ENCODE measurements at places on chromosomes 16 and 17.

- no peak for DNase-seq
Observed at GRCh38 chr16:85600530-85601271, 12.4 kb upstream of the GSE1 start.

- no peak for DNase-seq
Observed at GRCh38 chr17:28178800-28179199, 136.3 kb downstream of the NLK start.

DNA sequence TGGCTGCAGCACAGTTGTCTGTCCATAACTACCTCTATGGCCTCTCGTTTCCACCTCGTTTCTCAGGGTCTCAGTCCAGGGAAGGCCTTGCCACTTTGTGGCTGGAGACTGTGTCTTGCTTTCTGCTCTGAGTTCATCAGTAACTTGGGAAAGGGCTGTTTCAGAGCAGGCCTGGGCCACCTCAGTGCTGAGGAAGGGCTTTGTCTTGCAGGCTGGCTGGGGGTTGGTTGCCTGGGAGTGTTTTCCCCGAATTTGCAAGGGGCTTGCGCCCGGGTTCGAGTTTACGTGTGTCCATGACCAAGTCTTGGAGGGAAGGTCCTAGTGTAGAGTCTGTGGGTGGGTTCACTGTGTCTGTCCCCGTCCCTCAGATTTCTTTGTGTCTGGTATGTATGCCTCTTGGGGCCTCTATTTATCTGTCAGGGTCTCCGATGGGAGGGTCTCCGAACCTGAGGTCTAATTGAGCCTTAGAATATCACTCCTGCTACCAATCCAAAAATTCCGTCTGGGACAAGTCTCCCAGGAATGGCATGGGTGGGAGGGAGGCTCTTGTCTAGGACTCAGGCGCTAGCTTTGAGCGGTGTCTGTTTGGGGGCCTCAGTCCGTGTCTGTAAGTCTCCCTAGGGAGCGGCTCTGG, 594 bp upstream of the TGFB1I1 start:
- no peak for DNase-seq

- no peak for DNase-seq
Observed at GRCh38 chr17:13671771-13672170, 70.0 kb upstream of the HS3ST3A1 start.

- peak; percentile 92 for DNase-seq
Observed at GRCh38 chr17:82030470-82031302, 792 bp upstream of the RAC3 start.

DNA sequence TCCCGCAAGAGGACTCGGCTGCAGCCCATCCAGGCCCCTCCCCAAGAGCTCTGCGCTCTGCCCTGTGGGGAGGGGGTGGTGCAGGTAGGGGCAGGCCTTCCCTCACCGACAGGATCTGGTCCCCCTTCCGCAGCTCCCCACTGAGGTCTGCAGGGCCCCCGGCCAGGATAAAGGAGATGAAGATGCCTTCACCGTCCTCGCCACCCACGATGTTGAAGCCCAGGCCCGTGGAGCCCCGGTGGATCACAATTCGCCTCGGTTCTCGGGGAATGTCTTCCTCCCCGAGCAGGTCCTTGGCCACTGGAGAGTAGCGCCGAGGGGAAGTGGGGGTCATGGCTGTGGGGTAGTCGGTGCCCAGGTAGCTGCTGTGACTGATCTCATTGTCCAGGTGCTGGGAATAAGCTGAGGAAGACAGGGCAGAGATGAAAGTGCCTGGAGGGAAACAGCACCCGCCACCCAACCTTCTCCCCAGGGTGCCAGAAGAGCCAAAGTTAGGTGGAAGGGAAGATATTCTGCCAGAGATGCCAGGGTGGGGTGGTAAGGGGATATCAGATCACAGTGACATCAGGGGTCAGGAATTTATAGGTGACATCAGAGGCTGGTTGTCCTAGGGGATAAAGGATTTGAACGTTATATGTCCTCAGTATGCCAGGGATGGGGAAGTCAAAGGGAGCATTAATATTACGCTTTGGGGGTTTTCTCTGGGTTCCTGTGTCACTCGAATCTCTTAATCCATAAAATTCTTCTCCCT, 17.7 kb upstream of the ASGR1 start:
- DNase-seq: no peak

GRCh38 chr16:66485376-66485775, 58.3 kb downstream of the BEAN1 start:
- no peak for DNase-seq

DNA sequence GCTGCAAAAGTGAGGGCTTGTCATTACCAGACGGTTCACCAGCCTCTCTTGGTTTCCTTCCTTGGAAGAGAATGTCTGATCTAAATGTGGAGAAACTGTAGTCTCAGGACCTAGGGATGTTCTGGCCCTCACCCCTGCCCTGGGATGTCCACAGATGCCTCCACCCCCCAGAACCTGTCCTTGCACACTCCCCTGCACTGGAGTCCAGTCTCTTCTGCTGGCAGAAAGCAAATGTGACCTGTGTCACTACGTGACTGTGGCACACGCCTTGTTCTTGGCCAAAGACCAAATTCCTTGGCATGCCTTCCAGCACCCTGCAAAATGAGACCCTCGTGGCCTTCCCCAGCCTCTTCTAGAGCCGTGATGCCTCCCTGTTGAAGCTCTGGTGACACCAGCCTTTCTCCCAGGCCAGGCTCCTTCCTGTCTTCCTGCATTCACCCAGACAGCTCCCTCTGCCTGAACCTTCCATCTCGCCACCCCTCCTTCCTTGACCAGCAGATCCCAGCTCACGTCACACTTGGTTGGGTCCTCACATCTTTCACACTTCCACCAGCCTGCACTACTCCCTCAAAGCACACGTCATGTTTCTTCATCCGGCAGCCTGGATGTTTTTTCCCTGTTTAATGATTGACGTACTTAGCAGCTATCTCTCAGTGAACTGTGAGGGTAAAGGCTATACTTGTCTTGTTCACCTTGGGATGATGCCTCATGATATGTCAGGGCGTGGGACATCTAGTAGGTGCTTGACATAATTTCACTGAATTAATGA, 4.3 kb downstream of the ZNF768 start:
- DNase-seq: no peak

- DNase-seq: no peak
Observed at GRCh38 chr16:28042811-28043210, 20.7 kb downstream of the GSG1L start.

- DNase-seq: no peak
Observed at GRCh38 chr17:40313668-40314583, 4.9 kb downstream of the RARA start.

DNA sequence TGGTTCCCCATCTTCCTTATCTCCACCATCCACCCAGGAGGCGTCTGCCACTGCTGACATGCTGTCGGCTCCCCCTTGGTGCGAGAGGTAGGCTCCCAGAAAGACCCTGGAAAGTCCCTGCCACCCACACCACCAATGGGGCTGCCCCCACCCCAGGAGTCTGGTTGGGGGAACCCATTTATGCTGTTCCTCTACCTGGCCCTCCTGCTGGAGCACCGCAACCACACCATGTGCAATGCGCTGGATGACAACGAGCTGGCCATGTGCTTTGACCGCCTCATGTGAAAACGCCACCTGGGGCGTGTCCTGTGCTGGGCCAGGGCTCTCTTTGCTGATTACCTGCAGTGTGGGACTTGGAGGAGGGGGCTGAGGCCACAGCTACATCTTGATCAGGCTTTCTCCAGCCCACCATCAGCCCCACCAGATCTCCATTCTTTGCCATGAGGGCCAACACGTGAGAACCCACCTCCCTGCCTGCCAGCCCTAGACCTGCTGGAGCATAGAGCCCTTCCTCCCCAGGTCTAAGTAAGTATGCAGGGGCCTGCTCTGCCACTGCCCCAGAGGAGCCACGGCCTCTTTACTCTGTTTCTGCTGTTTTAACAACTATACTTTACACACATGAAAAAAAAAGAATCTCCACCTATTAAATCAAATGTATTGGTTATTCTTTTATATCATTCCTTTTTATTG, 7.9 kb upstream of the ALDH3A1 start:
- no peak for DNase-seq

DNA sequence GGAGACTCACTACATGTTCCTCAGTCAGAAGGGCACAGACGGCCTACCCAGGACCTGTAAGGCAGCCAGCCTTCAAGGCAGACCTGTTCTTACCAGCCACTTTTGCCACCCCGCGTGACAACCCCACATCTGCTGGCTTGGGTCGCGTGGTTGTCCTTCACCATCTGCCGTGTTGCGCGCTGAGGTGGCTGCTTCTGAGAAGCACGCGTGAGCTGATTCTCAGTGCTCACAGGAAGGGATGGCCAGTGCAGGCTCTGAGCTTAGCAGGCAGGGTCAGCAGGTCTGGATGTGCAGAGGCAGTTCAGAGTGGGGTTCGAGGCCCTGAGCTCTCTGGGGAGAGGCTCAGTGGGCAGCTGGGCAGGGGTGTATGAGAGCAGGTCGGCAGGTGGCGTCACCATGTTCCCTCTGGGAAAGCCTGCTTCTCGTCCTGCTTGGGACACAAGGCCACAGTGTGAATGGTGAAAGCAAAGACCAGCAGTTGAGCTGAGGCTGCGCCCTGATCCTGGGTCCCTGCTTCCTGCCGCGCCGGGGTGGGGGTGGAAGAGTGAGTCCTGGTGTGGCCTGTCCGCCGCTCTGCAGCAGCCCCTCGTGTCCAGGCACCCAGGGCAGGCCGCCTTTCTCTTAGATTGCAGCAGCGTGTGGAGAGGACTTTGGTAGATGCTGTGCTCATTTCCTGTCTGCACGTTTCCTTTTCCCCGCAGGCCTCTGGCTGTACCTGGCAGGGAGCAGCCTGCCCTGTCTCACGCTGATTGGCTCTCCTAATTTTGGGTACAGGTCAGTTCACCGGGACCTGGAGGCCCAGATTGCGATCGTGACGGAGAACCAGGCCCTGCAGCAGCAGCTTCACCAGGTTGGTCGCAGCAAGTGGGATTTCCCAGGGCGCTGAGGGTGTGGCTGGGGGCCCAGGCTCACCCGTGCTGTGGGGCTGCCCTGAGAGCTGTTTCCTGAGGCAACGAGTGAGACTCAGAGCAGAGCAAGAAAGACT, 36.0 kb downstream of the PGS1 start:
- no peak for DNase-seq

GRCh38 chr17:82228842-82229697, at the start of gene SLC16A3:
Gene SLC16A3, plus strand, starts transcription at chr17:82229042. Its CDS starts 6,967 bp downstream, at chr17:82236009.
- peak; percentile 85 for DNase-seq

DNA sequence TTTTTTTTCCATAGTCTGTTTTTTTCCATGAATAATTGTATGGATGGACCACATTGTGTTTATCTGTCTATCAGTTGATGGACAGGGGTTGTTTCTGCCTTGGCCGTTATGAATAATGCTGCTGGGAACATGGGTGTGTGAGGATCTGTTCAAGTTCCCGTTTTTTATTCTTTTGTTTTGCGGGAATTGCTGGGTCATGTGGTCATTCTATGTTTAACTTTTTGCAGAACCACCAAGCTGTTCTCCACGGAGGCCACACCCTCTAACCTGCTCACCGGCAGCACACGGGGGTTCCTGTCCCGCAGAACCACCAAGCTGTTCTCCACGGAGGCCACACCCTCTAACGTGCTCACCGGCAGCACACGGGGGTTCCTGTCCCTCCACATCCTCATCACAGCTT, 5.9 kb upstream of the MSLN start:
- DNase-seq: peak; percentile 49

- DNase-seq: peak; percentile 23
Observed at GRCh38 chr16:10635365-10636021, 55.1 kb upstream of the EMP2 start.

DNA sequence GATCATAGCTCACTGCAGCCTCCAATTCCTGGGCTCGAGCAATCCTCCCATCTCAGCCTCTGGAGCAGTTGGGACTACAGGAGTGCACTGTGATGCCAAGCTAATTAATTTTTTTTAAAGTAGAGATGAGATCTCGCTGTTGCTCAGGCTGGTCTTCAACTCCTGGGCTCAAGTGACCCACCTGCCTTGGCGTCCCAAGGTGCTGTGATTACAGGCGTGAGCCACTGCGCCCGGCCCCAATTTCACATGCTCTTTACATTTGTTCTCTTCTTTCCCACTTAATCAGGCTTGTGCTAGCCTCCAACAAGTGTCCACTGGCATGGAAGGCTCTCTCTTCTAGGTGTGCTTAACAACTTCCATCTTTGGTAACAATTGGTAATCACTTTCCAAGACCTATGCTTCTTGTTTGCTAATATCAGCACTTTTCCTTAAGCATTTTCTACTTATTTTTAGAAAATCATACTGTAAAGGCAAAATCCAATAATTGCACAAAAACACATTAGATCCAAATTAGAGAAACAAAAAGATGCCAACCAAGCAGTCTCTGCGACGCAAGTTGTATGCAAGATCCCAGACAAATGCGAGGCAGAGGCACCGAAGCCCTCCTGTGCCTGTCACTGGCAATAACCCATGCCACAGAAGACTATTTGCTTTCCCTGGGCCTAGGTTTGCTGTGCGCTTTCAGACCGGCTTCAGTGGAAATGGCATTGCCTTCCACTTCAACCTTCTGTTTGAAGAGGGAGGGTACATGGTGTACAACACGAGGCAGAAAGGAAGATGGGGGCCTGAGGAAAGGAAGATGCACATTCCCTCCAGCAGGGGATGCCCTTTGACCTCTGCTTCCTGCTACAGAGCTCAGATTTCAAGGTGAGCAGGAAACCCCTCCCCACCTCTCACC, 52.6 kb downstream of the NOS2 start:
- DNase-seq: no peak

DNA sequence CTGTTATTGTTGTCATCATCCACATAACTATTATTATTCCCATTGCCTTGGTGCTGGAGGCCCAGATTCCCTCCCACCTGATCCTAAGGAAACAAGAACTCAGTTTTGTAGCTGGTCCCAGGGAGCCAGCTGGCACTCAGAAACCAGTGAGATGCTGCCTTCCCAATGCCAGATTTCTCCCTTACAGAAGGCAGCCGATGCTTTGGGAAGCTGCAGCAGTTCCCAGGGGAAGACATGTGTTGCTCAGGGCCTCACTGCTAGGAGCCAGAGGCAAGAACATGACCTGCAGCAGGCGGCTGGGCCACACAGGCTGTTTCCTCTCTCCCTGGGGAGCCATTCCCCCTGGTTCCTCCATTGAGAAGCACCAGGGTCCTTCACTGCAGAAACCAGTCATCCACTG, 59.9 kb upstream of the GRIN2A start:
- no peak for DNase-seq

- DNase-seq: peak; percentile 95
Observed at GRCh38 chr17:32286518-32286900, 20.9 kb downstream of the RHBDL3 start.

DNA sequence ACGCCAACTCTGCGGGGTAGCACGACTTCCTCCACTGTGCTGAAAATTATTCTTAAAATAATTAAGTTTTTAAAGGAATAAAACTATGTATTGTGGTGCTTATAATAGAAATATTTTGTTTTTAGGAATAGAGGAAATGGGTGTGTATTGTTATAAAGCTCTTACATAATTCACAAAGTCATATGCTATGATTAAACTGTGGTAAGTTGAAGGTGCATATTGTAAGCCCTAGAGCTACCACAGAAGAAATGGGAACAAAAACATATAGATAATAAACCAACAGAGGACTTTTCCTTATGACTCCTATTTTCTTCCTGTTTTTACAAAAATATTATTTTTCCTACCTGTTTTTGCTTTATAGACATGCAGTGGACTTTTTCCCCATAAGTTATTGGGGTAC, 4.3 kb upstream of the SLFN11 start:
- DNase-seq: no peak

GRCh38 chr17:67260170-67260987, 15.4 kb upstream of the HELZ start:
- peak; percentile 71 for DNase-seq

GRCh38 chr17:65627891-65628643, 66.6 kb upstream of the AXIN2 start:
- DNase-seq: no peak
